ENCODE measurements at places on chromosomes 3 and 15.

GRCh38 chr3:38643592-38643991, 5.9 kb downstream of the SCN5A start:
- no peak for DNase-seq

DNA sequence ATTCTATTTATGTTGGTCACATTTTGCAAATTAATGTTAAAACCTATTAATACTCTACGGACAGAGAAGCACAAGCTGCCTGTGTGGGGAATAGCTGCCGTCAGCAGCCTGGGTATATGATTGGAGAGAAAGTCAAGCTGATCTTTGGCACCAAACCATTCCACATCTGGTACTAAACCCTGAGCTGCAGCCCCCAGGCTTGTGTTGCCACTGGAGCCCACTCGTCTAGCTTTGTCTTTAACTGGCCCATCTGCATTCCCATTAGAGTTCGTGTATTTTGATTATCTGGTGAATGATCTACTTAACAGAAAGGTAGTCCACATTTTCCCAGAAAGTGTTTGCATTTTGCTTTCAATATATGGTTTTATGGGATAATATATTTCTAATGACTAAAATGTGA, 5.4 kb downstream of the NDUFB4 start:
- DNase-seq = no peak

DNA sequence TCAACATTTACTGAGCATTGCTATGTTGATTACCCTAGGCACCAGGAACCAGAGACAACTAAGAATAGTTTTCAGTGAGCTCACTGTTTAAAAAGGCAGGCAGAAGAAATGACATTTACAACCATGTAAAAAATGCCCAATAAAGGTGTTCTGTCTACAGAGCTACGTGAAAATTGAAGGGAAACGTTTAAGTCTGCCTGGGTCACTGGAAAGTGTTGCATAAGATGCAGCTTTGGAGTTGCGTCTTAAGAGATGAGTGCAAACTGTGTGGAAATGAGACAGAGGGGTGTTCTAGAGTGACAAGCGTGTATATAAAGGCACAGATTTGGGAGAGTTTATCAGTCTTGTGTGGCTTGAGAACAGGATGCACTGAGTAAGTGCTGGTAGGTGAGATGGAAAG, 278.7 kb upstream of the GOLGA6L4 start:
- no peak for DNase-seq

GRCh38 chr3:170257145-170257544, 34.9 kb downstream of the PRKCI start:
- DNase-seq = no peak

GRCh38 chr15:85491691-85492090, 111.3 kb downstream of the AKAP13 start:
- DNase-seq = no peak

GRCh38 chr3:49248840-49249227, 28.2 kb downstream of the C3orf62 start:
- DNase-seq = peak; percentile 30

DNA sequence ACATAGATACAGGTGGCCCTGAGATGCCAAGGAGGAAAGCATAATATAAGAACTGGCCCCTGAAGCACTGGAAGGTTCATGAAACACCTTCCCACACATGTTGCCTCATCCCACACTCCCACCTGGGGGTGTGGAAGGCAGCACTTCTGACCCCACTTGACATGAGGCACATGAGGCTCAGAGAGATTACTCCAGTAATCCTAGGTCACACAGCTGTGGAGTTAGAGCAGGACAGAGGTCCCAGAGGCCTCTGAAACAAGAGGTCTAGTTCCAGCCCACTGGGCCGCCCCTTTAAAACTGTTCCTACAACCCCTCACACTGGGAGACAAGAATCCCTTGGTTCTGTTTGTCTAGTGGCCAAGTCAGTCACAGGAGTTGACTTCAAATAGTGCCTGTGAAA, 7.2 kb downstream of the SSUH2 start:
- DNase-seq = no peak

GRCh38 chr15:61083081-61083787, 145.9 kb downstream of the RORA start:
- no peak for DNase-seq

- no peak for DNase-seq
Observed at GRCh38 chr3:187593451-187593850, 76.7 kb downstream of the SST start.

- no peak for DNase-seq
Observed at GRCh38 chr3:152256851-152257562, 11.7 kb upstream of the MBNL1 start.

DNA sequence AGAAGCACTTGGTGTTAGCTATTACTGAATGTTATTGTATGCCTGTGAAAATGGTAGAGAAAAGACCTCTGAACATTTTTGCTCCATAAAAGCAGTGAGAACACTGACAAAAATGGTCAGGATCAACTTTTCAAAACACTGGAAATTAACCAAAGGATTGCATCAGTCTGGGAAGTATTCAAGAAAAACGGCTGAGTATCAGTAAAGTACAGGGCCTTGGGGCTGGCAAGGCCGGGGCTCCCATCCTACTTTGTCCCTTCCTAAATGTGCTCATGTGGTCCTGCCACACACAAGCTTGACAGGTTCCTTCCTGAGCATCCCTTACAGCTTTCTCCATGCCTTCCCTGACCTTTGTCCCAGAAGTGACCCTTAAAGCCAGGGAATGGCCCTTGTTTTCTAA, 84.0 kb downstream of the CFAP20DC start:
- no peak for DNase-seq

- no peak for DNase-seq
Observed at GRCh38 chr3:170128259-170128976, 53.1 kb downstream of the PHC3 start.

DNA sequence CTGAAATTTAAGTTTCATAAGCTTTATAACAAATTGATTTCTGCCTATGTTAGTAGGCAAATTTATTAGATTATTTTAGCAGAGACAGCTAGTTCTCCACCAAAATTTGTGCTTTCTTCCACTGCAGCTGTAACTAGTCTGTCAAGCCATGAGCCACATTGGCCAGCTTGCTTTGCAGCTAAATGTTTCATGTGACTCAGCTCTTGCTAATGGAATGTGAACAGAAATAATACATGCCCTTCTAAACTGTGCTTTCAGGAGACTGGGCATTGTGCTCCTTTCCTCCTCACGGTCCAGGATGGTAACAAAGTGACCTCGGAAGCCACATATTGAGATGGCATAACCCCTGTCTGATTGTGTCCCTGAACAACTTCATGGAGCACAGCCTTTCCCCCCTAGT, 51.3 kb upstream of the KPNA4 start:
- DNase-seq = peak; percentile 41

DNA sequence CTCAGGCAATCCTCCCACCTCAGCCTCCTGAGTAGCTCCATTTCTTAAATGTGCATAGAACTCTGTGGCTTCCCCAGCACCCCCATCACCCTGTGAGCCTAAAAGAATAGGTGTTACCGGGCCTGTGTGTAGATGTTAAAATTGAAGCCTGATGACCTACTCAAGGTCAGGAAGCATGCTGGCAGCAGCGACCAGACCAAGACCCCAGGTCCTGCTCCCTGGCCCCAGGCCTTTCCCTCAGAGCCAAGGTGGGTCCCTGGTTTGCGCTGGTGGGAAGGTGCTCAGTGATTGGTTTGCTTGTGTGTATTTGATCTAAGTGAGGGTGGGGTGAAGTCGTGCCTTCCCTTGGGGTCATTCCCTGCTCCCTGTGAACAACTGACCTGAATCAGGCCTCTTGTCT, 18.4 kb upstream of the CRABP1 start:
- DNase-seq = no peak

DNA sequence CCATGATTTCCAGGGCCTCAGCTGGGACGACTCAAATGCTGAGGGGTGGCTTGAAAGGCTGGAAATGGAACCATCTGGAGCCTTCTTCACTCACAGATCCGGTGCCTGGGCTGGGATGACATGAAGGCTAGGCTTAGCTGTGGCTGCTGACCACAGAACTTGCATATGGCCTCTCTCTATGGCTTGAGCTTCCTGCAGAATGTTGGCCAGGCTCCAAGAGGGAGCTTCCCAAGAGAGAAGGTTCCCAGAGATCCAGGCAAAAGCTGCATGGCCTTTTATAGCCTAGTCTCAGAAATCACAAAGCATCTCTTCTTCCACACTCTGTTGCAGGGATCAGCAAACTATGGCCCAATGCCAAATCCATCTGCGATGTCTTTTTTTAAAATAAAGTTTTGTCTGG, 44.8 kb downstream of the GATM start:
- no peak for DNase-seq

DNA sequence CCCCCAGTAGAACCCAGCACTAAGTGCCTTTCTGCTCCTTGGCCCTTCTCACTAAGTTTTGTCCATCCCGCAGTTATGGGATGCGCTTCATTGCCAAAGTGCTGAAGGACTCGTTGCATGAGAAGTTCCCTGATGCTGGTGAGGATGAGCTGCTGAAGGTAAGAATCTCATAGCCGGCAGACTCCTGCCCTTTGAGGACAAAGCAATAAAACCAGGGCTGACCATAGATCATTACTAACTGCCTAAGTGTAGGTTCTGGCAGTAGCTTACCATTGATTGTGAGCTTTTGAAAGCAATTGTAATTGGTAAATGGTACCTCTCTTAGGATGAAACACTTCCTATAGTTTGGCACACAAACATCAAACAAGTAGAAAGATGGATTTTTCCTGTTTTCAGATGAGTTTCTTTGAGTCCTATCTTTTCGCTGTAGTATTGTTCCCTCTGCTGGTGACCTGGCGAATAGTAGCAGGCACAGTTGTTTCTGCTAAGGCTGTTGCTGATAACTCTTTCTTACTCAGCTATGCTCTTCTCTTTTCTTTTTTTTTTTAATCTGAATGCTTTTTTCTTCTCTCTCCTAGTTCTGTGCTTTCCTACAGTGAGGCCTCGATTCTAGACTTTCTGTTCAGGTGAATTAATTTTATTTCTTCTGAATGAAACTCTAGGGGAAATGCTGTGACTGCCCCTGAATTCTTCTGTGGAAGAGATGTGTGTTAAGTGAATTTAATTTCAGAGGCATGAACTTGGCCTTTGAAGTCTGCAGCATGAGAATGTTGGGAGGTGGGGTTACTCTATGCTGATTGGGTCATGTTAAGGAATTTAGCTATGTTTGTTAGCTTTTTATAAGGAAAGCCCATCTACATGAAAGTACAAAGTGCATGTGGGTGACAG, 47.4 kb upstream of the CRTC3 start:
- DNase-seq = peak; percentile 24

DNA sequence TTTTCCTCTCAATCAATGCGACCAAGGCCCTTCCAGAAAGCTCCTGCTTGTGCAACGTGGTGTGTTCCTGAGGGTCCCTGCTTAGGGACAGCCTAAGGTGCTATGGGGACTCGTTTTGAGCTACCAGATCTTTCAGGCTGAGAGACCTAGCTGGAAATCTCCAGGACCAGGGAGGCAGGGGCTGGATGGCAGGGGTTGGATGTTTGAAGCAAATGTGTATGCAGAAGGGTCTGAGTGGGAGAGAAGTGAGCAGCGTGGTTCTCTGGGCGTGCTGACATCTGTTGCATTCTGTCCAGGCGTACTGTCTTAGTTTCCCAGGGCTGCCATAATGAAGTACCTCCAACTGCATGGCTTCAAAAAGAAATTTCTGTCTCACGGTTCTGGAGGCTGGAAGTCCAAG, 31.7 kb upstream of the SLCO2A1 start:
- no peak for DNase-seq

GRCh38 chr15:36966708-36967107, 133.6 kb downstream of the MEIS2 start:
- DNase-seq = no peak

DNA sequence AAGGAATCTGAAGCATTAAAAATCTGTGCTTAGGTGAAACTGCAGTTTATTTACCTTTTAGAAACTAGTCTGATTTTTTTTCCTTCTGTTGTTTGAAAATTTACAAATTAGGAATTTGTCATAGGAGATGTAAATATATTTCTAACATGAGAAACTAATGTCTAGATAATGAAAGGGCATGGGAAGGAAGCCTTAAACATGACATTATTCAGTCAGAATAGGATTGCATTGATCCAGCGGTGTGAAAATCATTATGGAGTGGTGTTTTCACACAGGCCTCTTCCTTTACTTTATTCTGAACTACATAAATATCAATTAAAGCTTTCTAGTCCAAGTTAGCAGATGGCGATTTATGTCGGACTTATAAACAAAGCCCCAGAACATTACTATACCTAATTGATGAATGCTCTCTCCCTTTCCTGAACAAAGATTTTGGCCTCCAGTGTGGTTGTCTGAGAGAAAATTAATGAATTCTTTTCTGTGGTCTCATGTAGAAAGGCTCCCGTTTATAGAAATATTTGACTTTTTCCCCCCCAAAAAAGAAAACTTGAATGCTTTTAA, 37.9 kb downstream of the FNDC3B start:
- DNase-seq = no peak

DNA sequence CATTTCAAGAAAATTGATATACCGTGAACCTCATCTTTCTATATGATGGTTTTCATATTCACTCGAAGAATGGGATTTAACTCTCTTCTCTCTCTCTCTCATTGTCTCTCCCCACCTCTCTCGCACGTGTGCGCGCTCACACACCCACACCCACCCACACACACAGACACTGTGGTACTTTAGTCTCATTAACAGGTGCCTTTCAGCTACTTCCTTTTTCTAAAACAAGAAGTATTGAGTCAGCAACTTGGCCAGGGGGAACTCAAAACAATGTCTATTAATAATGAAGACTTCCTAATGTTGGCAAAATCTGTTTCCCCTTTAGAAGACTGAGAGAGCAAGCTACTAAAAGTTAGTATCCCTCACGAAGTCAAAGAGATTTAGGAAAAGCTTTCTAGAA, 150.7 kb downstream of the TMCO5A start:
- DNase-seq = no peak

All from PC-9 (cell line).